HuH-7.5 (cell line): ENCODE measurements at places on chromosomes 16 and 17.

DNA sequence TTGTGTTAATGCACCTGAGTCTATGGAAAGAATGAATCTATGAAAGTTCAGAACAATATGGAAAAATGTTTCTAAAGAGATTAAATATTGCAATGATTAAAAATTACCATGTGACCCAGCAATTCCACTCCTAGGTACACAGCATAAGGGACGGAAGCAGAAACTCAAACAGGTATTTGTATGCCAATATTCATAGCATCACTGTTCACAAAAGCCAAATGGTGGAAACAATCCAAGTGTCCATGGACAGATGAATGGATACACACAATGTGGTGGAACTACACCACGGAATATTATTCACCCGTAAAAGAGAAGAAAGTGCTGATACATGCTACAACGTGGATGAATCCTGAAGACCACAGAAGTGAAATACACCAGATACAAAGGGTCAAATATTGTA lies 37.7 kb downstream of the VPS53 start:
- no peak for DNase-seq

DNA sequence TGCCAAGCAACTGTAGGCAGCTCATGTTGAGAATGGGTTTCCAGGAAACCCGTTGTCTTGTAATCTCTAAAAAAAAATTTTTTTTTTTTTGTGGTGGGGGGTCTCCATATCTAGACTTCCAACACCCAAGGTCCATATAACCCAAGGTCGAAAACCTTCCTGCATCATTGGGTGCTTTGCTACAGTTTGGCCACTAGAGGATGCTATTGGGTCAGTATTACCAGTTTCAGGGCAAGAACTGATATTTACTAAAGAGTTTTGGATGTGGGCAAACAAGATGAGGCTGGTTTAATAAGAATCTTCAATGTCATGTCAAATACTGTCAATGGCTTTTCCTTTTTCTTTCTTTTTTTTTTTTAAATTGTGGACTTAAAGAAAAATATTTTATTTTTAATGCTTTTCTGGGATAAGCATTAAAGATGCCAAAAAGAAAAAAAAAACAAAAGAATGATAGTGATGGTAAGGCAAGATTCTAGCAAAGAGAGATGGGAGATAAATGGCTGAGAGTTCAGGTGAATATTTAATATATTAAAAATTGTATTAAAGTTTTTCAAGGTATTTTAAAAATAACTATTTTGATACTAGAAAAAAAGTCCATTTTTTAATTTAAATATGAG lies 62.2 kb downstream of the DHRS7C start:
- DNase-seq, result peak; percentile 32

GRCh38 chr16:54389836-54390494 lies 103.4 kb upstream of the IRX3 start:
- no peak for DNase-seq

DNA sequence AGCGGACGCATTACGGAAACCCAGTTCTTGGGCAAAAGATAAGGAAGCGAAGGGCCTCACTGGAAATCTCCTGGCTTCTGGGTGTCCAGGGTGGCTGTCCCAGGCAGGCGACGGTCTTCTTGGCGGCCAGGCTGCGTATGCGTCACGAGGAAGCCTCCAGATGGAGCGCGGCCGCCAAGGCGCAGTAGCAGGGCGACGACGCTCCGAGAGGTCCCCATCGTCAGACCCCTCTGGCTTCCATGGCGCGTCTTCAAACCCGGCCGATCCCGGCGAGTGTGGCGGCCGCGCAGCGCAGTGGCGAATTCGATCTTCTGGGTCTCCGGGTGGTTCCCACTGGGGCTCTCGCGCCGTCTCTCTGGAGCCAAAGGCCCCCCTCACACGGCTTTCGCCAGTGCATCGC lies 13.8 kb upstream of the ANKRD40CL start:
- DNase-seq, result no peak

DNA sequence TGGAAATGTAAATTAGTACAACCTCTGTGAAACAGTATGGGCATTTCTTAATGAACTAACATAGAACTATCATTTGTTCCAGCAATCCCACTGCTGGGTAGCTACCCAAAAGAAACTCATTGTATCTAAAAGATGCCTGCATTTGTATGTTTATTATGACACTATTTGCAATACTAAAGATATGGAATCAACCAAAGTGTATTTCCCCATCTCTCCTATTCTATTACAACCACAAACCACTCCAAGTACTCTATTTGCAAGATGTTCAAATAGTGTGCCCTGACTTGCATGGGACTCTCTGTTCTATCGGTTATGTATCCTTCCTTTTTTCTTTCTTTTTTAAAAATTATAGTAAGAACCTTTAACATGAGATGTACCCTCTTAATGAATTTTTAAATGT lies 845.2 kb downstream of the CDH11 start:
- no peak for DNase-seq

DNA sequence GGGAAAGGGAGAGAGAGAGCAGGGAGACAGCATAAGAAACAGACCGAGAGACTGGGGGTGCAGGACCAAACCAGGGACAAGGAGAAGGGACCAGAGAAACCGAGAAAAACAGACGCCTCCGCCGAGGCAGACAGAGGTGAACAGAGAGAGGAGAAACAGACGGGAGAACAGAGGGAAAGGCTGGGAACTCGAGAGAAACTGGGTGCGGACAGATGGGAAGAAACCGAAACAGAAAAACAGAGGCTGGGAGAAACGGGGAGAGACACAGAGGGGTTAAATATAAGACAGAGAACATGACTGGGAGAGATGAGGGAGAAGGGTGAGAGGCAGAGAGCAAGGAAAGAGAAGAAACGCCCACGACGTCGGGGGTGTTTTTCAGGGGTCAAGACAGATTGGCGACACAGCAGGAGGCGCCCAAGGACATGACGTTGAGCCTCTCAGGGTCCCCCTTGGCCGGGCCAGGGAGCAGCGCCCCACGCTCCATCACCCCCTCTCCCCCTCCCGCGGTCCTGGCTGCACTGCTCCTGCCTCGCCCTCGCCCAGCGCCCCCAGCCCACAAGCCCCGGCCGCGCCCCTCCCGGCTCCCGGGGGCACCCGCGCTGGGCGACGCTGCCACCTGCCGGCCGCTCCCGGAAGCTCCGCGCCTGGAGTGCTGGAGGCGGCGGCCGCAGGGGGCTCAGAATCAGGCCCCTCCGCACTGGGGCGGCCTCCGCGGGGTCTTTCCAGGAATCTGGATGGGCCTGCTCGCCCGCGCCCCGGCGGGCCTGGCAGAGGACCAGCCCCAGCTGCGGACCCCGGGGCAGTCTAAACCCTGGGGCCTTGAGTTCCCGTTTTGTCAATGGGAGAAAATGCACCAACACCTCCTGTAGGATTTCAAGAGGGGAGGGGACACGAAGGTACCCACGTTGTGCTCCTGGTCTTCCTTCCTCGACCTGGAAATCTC lies 1.3 kb upstream of the TMEM92 start:
- peak; percentile 75 for DNase-seq
